Prostate gland (tissue), 2 donors: ENCODE measurements at places on chromosomes 3 and 15. TPM values are rescaled to one million over a fixed set of nuclear protein-coding genes. Genes with fewer than 3 reads are reported as not detected.

- DNase-seq, result no peak
Observed at GRCh38 chr15:101181349-101181748, 70.5 kb downstream of the CHSY1 start.

GRCh38 chr3:133924041-133924440 is 28.4 kb upstream of the RAB6B start:
- no peak for DNase-seq

DNA sequence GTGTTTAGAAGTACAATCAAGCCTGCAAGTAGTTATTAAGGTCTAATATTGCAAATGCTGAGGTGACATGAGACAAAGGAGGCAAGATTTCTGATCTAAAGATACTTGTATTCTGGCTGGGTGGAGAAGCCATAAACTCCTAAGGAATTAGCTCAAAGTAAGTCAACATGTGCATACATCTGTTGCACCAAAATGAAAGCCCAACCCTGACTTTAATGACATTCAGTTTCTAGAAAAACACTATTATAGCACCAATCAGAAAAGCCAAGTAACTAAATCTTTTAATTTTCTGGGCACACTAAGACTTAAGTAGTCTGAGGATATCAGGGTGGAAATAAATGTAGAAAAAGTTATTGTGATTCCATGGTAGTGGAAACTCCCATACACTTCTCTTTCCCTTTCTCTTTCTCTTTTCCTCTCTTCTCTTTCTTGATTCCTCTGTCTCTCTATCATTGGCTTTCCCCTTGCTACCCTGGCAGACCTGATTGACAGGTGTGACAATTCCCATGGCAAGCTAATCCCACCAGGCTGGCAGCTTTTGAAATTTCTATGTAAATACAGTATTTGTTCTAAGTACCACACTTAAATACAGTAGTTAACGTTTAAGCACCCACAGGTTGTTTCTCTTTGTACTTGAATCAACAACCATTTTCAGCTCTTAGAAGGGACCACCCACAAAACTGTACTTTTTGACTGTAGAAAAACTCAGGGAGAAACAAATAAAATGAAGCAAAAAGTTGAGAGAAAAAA is 528.4 kb upstream of the SEMA6D start:
- DNase-seq, result no peak

GRCh38 chr3:61699622-61700021 is 138.3 kb downstream of the PTPRG start:
- no peak for DNase-seq

DNA sequence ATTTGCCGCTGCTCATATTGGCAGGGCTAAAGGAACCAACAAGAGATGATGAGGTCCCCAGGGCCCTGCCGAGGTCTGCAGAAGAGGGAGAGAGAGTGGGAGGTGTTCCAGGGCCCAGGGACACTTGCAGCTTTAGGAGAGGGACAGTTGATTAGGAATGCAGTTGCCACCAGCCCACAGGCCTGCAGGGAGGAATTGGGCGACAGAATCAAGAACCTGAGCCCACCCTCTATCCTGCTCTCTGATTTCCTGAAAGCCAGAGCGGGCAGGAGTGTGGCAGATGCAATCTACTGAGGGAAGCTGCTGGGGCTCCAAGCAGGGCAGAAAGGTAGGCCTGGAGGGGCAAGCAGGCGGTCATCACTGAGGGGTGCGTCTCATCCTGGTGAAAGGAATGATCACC is 12.1 kb upstream of the PRR23E start:
- DNase-seq, result no peak

DNA sequence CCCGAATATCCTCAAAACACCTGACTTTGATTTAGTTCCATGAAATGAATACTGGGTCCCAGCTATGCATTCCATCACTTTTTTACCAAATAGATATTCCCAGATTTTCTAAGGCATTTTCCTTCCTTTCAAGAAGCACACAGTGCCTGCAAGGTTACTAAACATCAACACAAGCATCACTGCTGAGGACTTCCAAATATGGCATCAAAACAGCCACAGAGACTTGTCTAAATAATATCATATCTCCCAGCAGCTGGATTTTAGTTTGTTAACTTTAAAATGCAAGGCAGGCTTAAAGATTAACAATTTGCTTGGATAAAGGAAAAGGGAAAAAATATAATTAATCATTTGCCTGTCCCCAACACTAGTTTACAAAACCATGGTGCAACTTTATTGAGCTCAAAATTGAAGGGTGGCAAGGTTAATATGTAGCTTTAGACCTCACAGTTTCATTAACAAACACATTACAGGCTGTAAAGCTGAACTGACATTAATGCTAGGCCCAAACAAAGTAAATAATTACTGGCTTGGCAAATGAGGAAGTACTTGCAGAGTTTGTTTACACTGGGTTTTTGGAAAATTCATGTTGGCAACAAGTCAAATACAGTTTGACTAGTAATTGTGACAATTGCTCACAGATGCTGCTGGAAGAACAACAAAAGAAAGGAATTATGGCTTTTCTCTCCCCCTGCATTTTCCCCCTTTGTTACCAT is 401.7 kb upstream of the CDIN1 start:
- DNase-seq, result peak; percentile 11

DNA sequence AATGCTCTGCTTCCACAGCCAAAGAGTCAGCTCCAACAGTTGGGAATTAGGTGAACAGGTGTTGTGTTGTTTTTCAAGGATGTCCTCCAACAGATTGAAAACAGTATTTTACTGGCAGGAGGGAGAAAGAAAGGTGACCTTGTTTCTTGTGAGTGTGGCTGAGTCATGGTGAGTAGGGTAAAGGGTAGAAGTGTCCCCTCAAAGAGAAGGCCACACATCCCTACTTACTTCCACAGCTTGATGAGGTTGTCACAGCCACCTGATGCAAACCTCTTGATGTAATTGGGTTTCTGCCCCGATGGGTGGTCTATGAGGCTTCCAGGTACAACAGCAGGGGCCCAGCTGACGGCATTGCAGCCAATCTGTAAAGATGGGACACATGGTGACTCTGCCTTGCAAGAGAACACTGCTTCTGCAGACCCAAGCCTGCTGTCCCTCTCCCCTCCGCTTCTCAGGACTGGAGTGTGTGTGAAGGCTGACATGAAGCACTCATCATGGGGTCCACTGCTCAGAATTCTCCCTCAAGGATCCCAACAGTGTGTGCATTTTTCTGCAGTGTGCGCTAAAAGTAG is 12.7 kb upstream of the GHRL start:
- DNase-seq, result no peak

GRCh38 chr3:62777130-62777529 is 98.1 kb downstream of the CADPS start:
- DNase-seq, result no peak

Gene FETUB
- not detected for total RNA-seq

Gene CA12
- 3.0 TPM for total RNA-seq

Gene NEK11
- 7.4 TPM for total RNA-seq

DNA sequence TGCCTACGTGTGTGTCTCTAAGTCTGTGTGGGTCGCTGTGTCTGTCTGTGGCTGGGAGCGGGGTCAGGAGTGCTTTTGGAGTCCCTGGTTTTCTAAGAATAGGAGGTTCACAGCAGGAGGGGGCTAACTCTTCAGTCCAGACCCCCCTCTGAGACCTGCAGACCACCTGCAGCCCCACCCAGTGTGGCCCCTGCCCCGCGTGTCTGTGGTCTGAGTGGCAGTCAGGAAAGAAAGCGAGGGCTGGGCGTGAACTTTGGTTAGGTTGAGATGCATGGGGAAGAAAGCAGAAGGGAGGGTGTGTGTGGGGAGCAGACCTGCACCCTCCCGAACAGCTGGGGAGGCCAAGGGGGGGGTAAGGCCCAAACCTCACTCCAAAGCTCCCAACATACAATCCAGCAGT is 144.9 kb upstream of the TPM1 start:
- no peak for DNase-seq

GRCh38 chr3:134001251-134001650 is 28.5 kb downstream of the SLCO2A1 start:
- no peak for DNase-seq

Gene HTR3E
- total RNA-seq, result not detected

DNA sequence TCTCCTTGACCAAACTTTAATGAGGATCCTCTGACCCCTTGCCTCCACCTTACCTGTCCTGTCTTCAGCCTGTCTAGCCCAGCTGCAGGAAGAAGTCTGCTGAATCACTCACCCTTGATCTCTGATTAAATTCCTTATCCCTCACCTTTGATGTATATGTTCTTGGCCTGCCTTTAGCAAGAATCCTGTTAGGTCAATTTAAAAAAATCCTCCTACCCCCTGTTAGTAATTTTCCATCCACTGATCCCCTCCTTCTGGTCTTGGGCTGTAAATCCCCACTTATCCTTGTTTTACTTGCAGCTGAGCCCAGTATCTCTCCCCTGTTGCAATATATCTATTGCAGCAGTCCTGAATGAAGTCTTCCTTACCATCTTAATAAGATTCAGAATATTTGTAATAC is 39.0 kb downstream of the MYH15 start:
- no peak for DNase-seq

DNA sequence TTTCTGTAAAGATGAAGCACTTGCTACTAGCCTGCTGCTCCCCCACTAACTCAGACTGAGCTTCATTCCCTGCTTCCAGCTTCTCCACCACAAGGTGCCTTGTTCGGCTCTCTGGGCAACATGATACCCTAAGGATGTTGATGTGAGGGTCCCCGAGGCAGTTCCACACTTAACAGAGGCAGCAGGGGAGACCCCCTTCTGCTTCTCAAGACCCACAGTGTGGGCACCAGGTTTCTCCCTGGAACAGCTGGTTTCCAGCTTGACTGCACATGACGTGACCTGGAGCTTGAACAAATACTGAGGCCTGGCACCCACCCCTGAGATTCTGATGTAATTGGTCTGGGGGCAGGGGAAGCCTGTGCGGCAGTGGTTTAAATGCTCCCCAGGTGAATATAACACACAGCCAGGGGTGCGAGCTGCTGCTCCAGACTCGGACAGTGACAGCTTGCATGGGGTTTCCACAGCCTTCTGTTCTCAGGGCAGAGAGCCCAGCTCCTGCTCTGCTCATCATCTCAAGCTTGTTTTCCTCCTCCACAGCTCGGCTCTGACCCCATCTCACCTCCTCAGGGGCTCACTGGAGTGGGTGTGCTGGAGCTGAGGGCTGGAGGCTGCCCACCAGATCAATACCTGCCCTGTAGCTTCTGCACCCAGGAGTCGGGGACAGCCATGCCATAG is 95.0 kb upstream of the HACD2 start:
- no peak for DNase-seq

Gene PRICKLE2
- 21.0 TPM for total RNA-seq

GRCh38 chr3:123668906-123669305 is 84.1 kb upstream of the HACD2 start:
- DNase-seq, result no peak

GRCh38 chr3:178112134-178112533 is 424.1 kb upstream of the KCNMB2 start:
- no peak for DNase-seq

GRCh38 chr3:152857082-152857481 is 22.2 kb downstream of the P2RY1 start:
- DNase-seq, result no peak

DNA sequence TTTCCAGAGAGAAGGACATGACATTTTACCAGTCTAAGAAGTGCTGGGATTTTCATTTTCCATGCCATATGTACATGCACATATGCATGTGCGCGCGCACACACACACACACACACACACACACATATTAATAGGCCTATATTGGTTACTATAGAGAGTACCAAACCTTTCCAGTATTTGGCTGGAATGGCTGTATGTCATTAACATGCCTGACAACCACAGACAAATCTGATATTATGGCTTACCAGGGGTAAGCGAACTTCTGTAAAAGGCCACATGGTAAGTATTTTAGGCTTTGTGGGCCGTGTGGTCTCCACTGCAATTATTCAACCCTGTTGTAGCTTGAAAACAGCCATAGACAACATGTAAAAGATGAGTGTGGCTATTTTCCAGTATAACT is 97.2 kb upstream of the TSPAN3 start:
- no peak for DNase-seq

Gene PRRT3
- 8.9 TPM for total RNA-seq

Gene GLDN
- total RNA-seq, result 1.2 TPM

GRCh38 chr3:61055447-61055846 is 195.8 kb downstream of the FHIT start:
- DNase-seq, result no peak

Gene DPPA2
- total RNA-seq, result 2.1 TPM

- DNase-seq, result no peak
Observed at GRCh38 chr15:71629781-71630474, 180.4 kb upstream of the NR2E3 start.

DNA sequence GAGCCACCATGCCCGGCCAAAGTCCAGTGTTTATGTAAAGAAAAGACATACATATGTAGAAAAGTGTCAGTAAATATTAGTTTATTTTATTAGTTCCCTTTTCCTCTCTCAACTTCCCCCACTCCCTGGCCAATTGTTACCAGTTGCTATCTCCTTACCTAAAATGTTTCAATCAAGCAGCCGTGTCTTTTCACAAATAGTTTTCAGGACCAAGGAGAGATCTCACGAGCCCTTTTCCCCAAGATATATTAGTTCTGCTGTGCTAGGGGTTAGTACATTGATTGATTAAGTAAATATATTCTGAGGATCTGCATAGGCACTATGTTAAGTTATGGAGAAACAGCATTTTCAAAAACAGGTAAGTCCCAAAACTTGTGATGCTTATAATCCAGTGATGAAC is 87.4 kb downstream of the ZIC4 start:
- no peak for DNase-seq

- no peak for DNase-seq
Observed at GRCh38 chr15:45399381-45400212, 21.3 kb upstream of the GATM start.

DNA sequence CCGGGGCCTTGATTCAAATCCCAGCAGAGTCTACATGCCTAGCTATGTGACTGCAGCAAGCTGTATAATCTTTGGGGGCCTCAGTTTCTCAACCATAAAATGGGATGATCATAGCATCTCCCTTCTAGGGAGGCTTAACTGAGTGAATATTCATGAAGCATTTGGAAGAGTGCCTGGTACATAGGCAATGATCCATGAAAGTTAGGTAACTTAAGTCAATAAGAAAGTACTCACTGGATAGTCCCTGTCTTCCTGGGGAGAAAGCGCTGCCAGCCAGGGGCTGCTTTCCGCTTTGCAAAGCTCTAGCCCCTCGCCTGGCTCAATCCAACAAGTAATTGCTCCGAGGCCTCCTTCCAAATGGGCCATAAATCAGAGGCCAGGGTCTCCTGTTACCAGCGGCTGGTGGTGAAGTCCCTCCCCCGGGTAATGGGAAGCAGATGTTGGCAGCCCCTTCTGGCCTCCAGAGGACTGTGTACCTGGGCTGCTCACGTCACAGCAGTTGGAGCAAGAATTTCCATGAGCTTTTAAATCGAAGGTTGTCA is 521.9 kb upstream of the PROK2 start:
- peak; percentile 92 for DNase-seq

DNA sequence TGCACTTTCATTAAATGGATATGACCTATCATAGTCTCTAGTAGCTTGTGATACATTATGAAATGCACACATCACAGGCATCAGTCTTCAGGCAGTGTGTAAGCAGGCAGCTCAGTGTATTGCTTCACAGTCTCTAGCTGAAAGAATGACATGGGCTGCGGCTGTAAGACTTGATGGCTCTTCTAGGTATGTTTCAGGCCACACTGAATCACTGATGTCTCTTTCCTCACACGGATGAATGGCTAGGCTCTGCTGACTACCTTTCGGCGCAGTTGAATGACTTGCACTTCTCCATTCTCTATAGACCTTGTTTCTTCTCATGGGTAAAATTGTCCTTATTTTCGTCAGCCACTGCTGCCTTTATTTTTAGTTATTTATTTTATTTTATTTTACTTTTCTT is 15.4 kb downstream of the APH1B start:
- DNase-seq, result no peak
